ENCODE measurements at places on chromosomes 5 and 9.

- DNase-seq: peak; percentile 77
Measured at GRCh38 chr9:37994639-37995347, 74.2 kb downstream of the SHB start.

DNA sequence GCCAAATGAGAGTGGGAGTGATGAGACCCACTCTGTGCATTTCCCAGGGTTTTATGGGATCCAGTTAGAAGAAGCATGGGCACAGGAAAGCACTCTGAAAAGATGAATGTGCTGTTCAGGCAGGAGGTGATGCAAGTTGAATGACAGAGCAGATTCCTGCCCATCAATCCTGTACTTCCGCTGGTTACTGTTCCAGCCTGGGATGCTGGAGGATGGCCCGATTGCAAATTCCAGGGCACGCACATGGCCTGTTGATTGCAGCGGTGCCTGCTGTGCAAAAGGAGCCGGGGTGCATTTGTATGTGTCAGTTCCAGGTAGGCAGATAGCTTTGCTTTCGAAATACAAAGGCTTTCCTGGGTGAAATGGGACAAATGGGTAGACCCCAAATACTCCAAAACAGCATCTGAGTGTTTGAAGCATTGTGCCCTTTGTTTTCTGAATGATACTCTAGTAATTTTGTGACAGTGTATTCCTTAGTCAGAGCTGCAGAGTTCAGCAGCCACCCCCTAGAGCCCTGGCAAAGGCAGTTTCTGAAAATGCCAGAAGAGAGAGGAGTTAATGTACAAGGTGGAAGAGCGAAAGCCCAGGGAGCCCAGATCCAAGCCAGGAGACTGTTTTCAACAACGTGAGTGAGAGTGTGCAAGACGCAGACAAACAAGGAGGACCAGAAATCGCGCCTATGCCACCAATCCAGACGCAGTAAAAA is 454.2 kb upstream of the CLINT1 start:
- no peak for DNase-seq

DNA sequence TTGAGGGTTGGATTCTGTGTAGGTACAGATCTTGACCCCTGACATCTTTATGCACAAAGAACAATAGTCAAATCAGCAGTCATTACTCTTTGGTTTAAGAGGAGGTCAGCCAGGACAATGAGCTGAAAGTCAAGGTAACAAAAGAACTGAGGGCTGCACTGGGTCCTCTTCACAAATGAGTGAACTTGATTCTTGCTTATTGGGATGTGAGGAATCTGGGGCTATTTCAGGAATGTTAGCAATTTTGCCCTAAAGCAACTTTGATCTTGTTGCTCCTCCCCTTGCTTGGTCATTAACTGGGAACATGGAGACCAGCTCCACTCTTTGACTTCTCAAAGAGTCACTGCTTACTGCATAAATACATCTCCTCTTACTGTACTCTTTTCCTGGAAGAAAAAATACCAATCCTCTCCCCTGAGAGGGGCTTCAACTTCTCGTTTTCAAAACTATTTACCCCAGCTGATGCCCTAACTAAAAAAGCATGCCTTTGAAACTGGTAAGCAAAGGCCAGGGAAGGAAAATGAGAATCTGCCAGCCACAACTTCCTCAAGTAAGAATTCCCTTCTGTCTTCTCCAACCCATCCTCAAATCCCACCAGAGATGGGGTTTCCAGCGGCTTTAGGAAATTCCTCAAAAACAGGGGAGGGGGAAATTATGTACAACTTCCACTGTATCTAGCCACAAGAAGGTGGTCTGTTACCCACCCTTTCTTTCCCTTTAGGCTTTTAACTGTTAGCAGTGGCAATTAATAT is 368.3 kb downstream of the ENC1 start:
- no peak for DNase-seq

- DNase-seq: no peak
Measured at GRCh38 chr5:79560771-79561524, 47.0 kb upstream of the HOMER1 start.

GRCh38 chr9:1273859-1274258 is 223.7 kb downstream of the DMRT2 start:
- no peak for DNase-seq

DNA sequence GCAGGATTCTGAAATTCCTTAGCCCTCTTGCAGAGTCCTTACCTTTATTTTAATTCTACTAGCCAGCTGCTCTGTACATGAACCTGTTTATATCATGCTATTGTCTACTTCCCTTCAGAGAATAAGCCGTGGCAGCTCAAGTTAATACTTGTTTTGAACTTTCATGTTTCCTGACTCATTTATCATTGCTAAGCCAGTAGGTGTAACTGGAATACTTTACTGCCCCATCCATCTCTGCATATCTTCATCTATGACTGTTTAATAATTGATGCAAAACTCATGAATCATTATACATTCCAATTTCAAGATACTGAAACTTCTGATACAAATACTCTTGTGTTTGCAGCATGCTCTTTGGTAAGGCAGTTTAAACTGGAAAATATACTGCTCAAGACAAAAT is 174.7 kb downstream of the PPP2R2B start:
- DNase-seq: no peak

DNA sequence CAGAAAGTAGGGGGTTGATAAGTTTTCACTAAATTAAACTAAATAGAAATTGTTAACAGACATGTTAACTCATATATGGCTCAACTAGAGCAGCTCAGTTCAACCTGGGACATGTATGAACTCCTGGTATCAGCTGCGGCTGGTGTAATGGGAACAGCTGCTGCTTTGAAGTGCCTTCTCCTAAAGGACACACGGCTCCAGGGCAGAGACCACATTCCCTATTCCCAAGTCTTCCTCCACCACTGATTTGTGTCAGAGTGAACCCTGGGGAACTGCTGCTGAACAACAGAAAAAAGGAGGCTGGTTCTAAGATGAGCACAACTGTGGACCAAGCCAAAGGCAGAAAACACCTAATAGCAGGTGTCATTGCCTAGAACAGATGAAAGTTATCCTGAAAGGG is 71.1 kb downstream of the MAPKAP1 start:
- no peak for DNase-seq

GRCh38 chr9:69805962-69806515 is 14.6 kb upstream of the CFAP95 start:
- DNase-seq: no peak

DNA sequence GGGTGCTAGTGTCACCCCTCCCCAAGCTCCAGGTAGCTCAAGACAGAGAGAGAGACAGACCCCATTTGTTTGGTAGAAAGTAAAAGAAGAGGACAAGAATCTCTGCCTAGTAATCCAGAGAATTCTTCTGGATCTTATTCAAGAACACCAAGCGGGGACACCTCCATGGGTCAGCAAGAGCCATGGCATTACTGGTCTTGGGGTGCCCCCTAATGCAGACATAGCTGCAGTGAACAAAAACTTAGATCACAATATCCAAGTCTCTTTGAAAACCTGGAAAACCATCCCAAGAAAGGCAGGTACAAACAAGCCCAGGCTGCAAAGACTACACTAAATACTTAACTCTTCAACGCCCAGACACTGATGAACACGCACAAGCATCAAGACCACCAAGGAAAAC is 29.9 kb upstream of the PDE4D start:
- DNase-seq: no peak

DNA sequence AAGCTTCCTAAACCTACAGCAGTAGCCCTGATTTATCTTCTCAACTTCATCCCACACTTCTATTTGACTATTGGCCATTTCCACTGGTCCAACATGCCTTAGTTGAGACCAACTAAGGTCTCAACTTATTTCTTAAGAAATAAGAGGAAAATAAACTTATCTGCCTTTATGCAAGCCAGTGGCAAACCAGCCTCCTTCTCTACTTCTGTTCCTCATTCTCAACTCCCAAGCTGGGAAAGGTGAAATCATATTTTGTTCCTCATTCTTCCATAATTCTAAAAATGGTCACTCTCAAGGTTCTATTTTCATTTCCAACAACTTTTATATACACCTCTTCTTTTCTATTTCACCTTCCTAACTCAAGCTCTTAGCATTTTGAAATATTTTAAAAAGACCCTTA is 149.6 kb upstream of the C9orf72 start:
- no peak for DNase-seq

Measured in hematopoietic multipotent progenitor cell treated with erythropoietin and hydrocortisone succinate and interleukin-3 and kit ligand, for 8 days (in vitro differentiated cells).